ENCODE measurements at places on chromosomes 3 and 15.
A peak's percentile ranks its signal among the peaks of the same experiment; 100 is the strongest.

DNA sequence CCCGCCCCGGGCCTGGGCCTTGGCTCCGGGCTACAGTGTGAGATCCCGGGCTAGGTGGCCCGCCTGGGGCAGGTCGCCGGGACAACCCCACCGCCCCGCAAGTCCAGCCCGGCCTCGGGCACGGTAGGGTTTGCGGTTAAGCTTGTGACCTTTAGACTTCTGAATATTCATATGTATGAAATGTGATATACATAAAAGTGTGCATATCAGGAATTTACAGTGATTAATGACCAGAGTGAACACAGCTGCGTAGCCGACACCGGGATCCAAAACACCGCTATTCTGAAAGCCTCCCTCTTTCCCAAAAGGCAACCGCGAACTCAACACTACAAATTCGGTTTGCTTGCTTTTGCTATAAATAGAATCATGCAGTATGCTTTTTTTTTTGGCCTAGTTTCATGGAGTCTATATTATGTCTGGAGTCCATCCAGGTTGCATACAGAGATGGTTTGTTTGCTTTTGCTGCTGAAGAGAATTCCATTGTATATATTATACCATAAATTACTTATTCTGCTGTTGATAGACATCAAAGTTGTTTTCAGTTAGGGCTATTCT lies 636 bp upstream of the SNRPA1 start:
- no peak for DNase-seq

GRCh38 chr3:183826448-183827250 lies 1.3 kb upstream of the MAP6D1 start:
- no peak for DNase-seq

DNA sequence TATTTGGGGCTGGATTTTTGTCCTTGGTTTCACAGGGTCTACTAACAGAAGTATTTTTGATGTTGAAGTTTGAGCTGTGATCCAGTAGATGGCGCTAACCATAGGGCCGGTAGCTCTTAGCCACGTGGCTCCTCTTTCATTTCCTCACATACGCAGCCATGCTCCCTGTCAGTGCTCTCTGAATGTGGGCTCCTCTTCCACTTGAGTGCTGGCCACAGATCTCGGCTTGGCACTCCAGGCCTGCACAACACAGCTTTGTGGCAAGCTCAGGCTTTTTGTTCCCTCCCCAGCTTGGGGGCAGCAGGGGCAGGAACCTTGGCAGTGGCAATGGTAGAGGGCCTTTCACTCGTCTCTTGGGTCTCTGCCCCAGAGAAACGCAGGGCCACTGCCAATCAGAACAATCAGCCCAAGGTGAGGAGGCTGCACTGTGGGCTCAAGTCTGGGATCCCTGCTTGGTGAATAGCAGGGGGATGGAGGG lies 18.6 kb upstream of the DNAAF4 start:
- DNase-seq: no peak

GRCh38 chr15:60695713-60696522 lies 217.0 kb upstream of the ICE2 start:
- DNase-seq: peak; percentile 17

Data from activated CD8-positive, alpha-beta memory T cell treated with anti-CD3 and anti-CD28 coated beads for 1 hour (primary cell).